H9 (cell line): ENCODE measurements at places on chromosomes 4 and X.

- no peak for DNase-seq
Observed at GRCh38 chr4:20992002-20992401, 291.7 kb downstream of the PACRGL start.

DNA sequence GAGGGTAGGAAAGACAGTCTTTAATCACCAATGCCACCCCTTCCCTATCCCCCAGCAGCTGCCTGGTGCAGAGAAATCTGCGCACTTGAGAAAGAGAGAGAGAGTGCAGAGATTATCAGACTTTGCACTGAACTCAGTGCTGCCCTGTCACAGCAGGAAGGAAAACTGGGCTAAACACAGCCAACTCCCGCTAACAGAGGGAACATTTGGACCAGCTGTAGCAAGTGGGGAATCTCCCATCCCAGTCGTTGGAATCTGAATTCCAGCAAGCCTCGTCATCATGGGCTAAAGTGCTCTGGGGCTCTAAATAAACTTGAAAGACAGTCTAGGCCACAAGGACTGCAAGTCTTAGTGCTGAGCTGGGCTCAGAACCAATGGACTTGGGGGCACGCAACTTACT, 168.7 kb downstream of the DLG3 start:
- DNase-seq, result no peak

GRCh38 chr4:53100501-53101190, 238.5 kb downstream of the RASL11B start:
- DNase-seq, result no peak

- no peak for DNase-seq
Observed at GRCh38 chrX:128698573-128699181, 646.5 kb upstream of the ACTRT1 start.

GRCh38 chr4:14653338-14653737, 348.9 kb upstream of the CPEB2 start:
- no peak for DNase-seq

DNA sequence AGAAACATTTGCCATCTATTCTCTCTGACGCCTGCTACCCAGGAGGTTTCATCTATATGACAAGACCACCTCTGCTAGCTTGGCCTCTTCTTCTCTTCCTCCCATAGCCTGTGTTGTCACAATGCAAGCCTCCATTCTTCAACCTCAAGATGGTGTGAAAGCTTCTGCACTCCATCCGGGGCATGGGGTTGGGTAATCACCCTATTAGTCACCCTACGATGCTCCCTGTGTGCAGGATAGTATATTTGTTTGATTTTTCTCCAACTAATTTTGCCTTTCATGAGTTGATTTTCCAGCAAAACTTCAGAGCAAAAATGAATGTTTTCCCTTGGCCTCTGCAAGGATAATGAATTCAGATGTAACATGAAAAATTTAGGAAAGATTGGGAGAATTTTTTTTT, 128.0 kb upstream of the STS start:
- DNase-seq, result no peak

DNA sequence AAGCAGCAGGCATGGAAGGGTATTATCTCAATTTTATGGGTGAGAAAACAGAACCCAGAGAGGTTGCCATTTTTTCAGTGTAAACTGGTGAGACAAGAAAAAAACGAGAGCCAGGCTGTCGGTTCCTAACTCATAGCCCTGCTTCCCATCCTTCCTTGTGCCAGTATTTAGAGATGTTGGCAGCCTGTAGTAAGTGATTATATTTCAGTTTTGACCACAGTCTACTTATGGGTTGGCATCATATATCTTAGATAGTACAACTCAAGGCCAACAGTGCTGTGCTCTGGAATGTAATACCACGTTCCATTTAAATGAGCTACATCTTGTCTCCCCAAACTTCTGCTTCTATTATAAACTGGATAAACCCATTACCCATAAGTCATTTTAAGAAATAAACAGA, 40.8 kb downstream of the XK start:
- DNase-seq, result no peak

GRCh38 chr4:183772361-183772760, 113.3 kb downstream of the TRAPPC11 start:
- no peak for DNase-seq

DNA sequence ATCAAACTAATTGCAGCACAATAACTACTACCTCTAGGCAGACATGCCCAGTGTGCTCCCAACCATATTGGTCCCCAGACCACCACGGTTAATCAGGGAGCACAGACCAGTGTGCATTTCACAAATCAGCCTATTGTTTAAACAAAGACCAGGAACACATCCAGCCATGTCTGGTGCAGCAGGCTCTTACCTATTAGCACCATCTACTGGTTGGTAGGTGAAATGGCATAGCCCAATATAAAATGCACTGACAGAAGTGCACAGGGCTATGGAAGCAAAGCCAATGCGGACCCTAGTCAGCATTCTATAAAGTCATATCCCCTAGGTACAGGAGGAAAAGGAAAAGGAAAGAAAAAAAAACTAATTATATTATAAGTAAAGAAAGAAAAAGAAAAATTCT, 15.5 kb upstream of the CYLC1 start:
- no peak for DNase-seq
